GM23338 (cell line): ENCODE measurements at places on chromosomes 7 and 10. TPM values are rescaled to one million over a fixed set of nuclear protein-coding genes. Genes with fewer than 3 reads are reported as not detected.

The LLCFC1 gene
- polyA plus RNA-seq = not detected in 2 replicates

The GLI3 gene
- polyA plus RNA-seq = 16.1 and 23.5 TPM in 2 replicates

DNA sequence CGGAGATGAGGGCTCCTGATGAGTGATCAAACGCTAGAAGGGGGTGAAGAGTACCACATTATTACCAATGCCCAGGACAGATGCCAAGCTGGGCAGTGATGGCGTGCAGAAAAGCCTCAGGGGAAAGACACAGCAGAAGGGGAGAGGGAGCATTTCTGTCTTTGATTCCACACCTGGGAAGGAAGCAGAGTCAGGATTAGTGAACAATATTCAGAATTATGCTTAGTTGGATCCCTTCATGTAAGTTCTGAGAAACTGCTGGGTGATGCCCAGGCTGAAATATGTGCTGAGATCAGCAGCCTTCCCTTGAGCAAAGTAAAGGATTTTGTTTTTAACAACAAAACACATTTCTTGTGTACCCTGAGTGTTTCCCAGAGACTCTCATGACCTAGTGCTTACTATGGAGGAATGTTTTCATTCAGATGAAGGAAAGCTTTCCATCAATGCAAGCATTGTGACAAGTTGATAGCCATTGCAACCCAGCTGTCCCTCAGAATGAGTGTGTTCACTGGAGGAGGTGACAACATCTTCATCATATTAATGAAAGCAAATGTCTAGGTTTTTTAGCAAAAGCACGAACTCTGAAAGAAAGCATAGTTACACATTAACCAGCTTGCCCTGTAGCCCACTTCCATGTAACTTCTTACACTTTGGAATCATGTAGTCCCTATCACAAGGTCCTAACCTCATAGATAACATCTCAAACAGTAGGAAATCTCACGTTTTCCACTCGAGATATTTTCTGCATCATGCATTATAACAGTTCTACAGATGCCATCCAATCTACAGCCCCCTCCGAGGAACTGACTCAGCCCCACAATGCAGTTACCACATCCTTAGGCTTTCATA is 23.8 kb upstream of the AKR1C1 start:
- no peak for DNase-seq

DNA sequence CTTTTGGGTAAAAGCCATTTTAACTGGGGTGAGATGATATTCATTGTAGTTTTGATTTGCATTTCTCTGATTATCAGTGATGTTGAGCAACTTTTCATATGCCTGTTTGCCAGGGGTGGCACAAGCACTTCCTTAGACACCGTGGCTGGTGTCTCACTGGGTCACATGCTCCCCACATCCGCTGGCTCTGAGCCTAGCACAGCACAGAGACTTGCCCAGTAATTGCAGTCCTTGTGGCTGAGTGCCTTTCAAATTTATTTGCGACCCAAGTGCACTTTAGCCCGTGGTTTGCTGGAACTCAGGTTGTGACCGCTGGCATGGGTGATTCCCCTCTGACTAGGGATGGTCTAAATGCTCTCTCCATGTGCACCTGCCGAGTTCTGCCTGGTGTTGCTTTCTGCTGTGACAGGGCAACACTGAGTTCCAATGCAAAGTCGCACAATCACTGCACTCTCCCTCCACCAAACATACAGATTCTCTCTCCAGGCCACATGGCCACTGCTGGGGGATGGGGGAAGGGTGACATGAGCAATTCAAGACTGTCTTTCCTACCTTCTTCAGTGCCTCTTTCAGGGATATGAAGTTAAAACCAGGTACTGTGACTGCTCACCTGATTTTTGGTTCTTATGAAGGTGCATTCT is 66.5 kb downstream of the ZNF277 start:
- peak; percentile 28 for DNase-seq

DNA sequence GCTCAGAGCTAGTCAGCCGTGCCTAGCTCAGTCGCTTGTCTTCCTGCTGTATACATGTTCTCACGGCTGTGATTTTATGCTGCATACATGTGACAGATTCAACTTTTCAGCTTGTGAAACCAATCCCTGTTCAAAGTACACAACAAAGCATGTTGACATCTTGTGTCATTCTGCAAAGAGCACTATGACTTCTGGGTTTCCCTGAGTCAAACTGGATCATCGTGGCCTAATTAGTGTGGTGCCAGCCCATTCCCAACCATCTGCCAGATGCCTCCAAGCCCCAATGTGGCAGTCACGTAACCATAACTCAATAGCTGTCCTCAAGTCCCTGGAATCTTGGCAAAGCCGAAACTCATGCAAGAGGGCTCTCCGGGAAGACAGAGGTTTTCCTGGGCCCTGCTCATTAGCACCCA is 144.8 kb downstream of the MYOF start:
- DNase-seq = no peak

DNA sequence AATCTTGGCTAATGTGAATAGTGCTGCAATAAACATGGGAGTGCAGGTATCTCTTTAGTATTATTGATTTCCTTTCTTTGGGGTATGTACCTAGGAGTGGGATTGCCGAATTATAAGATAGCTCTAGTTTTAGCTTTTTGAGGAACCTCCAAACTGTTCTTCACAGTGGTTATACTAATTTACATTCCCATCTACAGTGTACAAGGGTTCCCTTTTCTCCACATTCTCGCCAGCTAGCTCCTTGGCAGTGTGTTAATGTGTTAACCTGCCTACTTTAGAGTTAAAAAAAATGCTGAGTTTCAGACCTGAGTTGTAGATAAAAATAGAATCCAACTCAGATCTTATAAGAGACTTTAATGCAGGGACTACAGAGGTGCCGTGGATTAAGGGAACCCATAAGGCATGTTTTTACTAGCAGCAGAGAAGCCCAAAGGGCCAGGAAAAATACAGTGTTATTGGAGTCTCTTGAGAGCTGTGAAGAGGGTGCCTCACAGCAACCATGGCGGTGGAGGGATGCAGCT is 35.4 kb downstream of the CDK13 start:
- DNase-seq = no peak

DNA sequence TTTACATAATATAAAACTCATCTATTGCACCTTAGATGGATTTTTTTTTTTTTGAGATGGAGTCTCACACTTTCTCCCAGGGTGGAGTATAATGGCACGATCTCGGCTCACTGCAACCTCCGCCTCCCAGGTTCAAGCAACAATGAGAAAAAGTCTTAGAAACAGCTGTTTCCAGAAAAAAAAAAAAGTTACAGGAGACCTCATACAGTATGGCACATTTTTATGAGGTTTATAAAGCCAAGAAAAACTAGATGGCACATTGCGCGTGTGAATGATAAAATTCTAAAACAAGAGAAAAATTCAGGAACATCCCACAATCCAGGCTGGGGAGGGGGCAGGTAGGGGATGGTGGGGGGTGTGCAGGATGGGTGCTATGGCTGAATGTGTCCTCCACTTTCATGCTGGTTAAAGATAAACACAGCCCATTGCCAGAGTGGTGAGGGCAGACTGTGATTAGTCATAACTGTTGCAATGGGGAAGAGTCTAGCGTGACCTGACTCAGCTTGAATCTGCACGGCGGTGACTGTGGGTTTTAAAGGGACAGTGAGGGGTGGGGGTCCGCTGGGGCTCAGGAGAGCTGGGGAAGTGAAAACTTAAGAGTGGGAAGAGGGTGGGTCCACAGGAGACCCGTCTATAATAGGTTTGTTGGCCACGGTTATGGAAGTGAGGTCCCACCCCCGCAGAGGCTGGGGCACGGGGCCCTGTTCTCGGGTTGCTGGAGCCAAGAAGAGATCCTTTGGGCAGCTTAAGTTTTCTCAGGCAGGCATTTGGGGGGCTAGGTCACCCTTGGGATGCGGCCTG is 11.9 kb upstream of the LRRC27 start:
- no peak for DNase-seq

DNA sequence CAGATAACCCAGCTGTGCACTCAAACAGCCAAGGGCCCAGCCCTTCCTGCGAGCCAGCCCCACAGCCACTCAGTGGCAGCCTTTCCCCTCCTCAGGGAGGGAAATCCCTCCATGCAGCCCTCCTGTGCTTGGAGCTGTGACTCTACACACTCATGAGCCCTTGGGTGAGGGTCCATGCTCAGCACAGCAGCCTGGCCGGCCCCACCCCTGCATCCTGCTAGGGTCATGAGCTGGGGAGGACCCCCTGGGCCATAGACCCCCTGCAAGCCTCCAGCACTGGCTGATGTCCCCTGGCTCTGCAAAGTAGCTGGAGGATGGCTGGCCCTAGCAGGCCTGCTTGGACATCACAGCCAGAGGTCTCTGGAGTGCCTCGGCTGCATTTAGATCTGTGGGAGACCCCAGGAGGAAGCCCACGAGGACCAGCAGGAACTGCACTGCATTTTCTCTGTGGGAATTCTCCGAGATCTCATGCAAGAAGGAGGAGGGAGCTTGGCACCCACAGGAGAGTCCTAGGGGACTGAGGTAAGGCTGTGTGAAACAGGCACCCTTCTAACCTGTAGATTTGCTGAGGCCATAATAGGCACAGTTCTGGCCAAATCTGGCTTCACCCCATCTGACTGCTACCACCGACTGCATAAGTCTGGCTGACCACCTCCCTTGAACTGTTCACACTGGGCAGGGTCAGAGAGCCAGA is 17.4 kb downstream of the TMEM273 start:
- DNase-seq = no peak

DNA sequence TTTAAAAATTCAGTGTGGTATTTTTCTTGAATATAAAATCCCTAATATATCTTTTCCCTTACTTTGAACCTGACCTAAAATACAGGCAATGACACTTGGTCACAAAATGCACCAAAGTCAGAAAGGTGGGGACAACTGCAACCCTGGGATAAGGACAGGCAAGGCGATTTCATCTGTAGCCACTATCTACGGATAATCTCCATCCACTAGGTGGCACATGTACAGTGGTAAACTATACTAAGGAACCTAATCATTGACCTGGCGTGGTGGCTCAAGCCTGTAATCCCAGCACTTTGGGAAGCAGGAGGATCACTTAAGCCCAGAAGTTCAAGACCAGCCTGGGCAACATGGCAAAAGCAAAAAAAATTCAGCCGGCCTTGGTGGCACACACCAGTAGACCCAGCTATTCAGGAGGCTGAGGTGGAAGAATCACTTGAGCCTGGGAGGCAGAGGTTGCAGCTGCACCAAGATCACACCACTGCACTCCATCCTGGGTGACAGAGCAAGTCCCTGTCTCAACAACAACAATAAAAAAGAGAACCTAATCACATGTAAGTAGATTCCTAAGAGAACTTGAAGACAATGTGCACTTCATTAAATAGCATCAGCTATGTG is 98.9 kb downstream of the KMT2C start:
- peak; percentile 73 for DNase-seq

GRCh38 chr10:49592726-49593563 is 17.2 kb upstream of the SLC18A3 start:
- DNase-seq = peak; percentile 90

- no peak for DNase-seq
These were observed 130.4 kb downstream of the CUL2 start for GRCh38 chr10:34959786-34960185.

DNA sequence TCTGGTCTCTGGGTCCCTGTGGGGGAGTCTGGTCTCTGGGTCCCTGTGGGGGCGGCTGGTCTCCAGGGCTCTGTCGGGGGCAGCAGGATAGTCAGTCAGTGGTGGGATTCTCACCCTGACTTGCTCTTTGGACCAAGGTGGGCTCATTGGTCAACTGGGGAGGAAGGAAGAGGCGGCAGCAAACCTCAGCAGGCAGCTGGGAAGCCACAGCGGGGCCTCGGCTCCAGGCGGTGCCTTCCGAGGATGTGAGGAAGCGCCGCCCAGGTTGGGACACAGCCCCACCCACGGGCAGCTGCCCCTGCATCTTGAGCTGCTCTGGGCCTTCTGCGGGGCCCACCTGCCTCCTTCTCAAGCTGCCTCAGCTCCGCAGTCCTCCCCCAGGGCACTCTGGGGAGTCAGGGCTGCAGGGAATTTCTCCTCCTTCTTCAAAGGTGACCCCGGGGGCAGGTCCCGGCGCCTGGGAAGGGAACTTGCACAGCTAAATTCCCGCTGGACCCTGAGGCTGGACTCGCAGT is 20.4 kb upstream of the KNDC1 start:
- no peak for DNase-seq
